ENCODE measurements at places on chromosomes 1 and 21.

- no peak for DNase-seq
These were observed 22.1 kb upstream of the IL10 start for GRCh38 chr1:206794294-206794908.

DNA sequence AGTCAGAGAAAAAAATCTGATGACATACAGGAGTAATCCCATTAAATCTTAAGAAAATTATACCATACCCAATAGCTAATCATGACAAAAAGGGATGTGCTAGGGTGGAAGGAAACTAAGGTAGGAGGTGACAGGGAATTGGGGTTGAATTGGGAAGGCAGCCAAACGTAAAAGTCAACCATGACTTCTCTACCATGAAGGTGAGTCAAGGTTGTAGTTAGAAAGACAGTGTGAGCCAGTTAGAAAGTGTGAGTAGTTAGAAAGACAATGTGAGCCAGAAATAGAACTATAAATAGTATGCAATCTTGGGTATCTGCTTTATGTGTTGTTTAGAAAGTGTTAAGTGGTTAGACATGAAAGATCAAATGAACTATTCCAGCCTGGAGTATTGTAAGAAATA, 556.8 kb downstream of the AGBL4 start:
- no peak for DNase-seq

- peak; percentile 95 for DNase-seq
These were observed 59.1 kb downstream of the FAAP20 start for GRCh38 chr1:2135441-2135841.

GRCh38 chr1:114043548-114043947, 64.3 kb downstream of the OLFML3 start:
- no peak for DNase-seq

All from femur (tissue), 1 donor.